ENCODE measurements at places on chromosomes 5 and 9.

DNA sequence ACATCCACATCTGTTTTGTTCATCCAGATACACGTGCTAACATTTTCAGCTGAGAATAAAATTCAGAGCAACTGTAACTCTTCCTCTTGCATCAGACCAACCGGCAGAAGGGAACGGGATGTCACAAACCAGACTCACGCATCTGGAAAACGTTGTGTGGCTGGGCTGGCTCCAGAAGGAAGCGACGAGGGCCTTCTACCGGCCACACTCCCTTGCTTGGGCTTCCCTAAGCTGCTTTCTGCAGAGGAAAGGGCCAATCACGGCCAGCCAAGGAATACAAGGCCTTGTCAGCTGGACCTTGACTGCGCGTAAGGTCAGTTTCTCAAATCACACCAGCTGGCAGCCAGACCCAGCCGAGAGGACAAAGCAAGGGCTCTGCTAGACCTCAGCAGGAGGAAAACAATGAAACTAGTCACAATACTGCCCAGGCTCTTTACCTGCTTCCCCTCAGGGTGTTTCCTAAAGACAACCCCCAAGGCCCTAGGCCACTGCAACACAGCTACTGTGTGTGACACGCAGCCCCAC lies 106.1 kb downstream of the THBS4 start:
- no peak for DNase-seq

DNA sequence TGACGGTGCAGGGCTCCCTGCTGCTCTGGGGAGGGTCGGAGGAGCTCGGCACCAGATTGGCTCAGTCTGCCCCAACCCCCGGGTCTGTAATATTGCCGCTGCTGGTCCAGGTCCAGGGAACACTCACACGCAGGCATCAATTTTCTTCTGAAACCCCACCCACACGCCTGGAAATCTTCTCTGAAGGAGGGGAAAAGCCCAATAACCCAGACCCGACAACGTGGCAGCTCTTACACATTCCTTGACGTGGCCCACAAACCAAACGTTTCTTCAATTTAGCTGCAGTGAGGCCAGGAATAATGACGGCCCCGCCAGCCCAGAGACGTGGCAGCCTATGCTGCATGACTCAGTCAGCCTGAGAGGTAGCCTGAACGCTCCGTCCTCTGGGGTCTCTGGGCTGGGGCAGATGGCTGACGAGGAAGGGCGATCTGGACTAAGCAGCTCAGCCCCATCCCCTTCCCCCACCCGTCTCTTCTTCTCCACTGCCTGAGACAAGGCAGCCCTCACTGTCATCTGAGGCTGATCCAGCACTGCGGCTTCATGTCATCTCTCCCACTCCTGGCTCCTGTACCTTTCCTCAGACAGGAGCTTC lies 9.9 kb upstream of the SPARC start:
- DNase-seq = peak; percentile 71

GRCh38 chr5:17235731-17236330 lies 18.4 kb downstream of the BASP1 start:
- DNase-seq = no peak

GRCh38 chr5:91219803-91220371 lies 163.2 kb downstream of the ARRDC3 start:
- peak; percentile 47 for DNase-seq

- DNase-seq = no peak
These were observed 84.9 kb upstream of the PTGER4 start for GRCh38 chr5:40594811-40595210.

DNA sequence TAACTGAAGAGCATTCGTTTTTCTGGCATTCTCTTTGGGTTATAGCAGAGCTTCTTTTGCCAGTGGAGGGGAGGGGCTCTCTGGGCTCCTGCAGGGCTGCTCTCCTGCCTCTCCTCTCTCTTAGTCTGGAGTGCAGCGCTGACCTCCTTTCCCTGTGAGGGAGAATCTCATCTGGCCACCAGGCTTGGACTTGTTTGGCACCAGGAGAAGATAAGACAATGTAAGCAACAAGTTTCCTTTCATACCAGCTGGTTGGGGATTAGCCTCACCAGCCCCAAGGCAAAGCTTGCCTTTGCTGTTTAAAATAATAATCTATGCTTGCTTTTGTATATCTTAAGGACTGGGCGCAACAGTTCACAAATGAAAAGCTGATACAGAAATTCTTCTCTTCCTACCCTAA lies 196.4 kb downstream of the TLE4 start:
- DNase-seq = no peak

- peak; percentile 66 for DNase-seq
These were observed 403.9 kb downstream of the ZSWIM6 start for GRCh38 chr5:61735995-61736394.

DNA sequence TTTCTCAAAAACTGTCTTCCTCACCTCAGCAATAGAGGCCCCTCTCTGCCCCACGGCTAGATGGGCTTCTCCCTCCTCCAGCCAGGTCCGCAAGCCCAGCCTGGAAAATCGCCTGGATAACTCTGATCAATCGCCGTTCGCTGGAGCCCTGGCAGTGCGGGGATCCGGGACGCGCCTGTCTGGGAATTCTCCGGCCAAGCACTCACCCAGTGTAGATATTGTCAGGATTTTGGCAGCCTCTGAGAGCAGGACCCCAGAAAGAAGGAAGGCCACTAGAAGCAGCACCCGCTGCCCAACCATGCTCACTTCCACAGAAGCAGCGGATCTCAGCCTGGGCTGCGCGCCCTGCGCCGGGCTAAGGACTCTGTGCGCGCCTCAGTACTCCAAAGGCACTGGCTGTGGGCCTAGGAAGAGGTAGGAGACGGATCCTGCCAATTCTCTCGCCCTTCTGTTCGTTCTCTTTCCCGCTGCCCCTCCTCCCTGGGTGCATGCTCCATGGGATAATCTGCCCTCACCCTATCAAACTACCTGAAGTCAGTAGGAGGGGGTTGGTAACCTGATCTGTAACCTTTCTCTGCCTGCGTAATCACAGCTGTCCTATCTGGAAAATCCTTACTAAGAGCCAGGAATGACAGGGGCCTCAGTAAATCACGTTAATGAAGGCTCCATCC lies at the start of gene UGT3A1:
UGT3A1 (minus strand) TSS at position 450 of the 671 bp plus-strand sequence; CDS start at position 300, 150 bp downstream.
- DNase-seq = peak; percentile 71

DNA sequence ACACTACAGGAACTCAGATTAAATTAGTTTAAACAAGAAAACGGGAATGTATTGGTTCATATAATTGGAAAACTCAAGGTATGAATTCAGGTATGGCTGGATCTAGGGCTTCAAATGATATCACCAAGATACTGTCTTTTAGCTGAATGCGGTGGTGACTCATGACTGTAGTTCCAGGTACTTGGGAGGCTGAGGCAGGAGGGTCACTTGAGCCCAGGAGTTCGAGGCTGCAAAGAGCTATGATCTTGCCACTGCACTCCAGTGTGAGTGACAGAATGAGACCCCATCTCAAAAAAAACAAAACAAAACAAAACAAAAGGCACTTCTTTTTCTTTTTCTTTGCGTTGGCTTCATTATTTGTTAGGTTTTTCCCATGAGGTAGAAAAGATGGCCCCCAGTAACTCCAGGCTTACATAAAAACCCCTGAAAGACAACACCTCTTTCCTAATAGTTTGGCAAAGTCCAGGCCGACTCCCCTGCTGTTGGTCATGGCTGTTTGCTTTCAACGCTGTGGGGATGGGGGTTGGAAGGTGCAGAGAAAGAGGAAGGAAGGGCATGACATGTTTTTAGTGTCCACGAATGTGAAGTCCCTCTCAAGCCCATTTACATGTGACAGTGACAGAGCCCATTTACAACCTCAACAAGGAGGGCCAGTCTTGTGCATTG lies 39.8 kb upstream of the CRB2 start:
- DNase-seq = no peak

DNA sequence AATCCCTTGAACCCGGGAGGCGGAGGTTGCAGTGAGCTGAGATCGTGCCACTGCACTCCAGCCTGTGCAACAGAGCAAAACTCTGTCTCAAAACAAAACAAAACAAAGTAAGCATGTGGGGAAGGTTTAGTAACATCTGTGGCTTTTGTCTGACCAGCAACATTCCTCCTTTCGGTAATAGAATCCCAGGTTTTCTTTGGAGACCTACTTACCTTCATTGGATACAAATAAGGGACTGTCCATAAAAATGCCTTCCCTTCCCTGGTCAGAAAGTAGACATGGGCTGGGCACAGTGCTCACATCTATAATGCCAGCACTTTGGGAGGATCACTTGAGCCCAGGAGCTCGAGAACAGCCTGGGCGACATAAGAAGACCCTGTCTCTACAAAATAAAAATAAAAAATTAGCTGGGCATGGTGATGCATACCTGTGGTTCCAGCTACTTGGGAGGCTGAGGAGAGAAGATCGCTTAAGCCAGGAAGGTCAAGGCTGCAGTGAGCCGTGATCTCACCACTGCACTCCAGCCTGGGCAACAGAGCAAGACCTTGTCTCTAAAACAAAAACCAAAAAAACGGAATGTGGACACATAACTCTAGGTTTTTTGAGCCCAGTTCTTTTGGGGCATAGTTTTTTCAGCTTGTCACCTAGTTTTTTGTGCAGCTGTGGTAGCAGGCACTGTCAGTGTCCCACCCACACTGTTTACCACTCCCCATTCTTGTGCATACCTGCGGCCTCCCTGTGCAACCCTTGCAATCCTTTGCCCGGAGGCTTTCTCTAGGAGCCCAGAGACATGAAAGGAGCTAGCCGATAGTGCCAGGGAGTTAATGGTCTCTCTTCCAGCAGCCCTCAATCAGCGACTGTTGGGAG lies 9.0 kb upstream of the SPINK4 start:
- DNase-seq = peak; percentile 69

- DNase-seq = peak; percentile 80
These were observed 25.7 kb downstream of the PCDHGC5 start for GRCh38 chr5:141514330-141515133.

GRCh38 chr5:79793722-79794121 lies 104.1 kb downstream of the CMYA5 start:
- peak; percentile 59 for DNase-seq

DNA sequence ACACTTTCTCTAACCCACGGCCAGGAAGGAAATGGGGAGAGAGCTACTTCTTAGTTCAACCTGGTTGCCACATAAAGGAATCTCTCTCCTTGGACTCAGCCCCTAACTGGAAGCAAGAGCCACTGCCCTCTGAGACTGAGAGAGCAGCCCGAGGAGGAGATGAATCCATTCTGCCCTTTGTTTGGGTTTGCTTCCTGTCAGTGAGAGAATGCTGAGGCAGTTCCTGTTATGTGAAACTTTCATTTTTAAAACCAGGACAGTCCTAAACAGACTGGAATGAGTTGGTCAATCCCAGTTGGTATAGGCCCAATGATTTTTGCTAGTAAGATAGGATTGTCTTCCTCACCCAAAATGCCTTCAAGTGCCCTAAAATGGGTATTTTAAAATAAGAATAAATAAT lies 205.1 kb downstream of the NTRK2 start:
- DNase-seq = no peak

DNA sequence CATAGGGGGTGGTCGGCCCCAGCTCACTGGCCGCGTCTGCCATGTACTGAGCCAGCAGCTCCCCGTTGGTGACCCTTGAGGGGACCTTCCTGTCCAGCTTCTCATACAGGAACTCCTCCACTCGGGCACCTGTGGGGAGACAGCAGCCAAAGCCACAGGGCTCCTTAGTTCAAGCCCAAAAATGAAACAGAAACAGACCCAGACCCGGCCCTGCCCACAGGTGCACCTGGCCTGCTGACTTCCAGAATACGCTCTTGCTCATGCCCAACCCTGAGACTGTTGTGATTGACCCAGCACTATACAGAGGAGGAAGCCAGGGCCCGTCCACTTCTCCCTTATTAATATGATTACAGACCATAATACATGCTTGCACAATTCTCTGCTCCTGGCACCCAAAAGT lies 7.0 kb downstream of the SH3GLB2 start:
- DNase-seq = no peak

- peak; percentile 26 for DNase-seq
These were observed 99.7 kb upstream of the CCL21 start for GRCh38 chr9:34809504-34810186.

- DNase-seq = no peak
These were observed 26.9 kb upstream of the RAPGEF6 start for GRCh38 chr5:131661933-131662332.

DNA sequence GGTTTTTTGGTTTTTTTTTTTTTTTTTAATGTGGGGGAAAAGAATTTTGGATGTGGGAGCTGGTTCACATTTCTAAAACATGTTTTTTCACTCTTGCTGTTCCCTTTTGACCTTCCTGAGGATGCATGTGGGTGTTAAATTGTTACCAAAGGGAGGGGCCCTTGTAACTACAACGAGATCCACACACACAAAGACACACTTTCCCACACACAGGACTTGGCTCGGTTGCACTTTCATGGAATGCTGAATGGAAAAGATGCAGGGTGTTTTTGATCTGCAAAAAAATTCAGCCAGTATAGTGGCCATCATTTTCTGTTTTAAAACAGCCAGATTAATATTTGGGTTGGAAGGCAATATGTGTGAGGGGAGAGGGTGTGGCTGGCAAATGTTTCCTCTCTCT lies 576.9 kb downstream of the EBF1 start:
- no peak for DNase-seq

- no peak for DNase-seq
These were observed 42.2 kb upstream of the IZUMO3 start for GRCh38 chr9:24587883-24588282.

DNA sequence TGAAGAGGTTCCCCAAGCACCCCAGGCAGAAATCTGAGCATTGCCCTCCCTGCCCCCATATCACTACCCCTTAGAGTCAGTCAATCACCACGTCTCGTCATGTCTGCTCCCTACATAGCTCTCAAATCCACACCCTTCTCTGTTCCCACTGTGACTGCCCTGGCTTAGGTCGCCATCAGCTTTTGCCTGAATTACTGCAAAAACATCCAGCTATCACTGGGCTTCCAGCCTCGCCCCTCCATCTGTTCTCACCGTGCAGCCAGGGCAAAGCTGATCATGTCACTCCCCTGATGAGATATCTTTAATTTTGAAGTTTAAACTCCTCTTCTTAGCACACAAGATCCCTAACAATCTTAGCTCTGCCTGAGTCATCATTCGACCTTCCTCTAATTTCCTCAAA lies 89.6 kb upstream of the TBC1D2 start:
- DNase-seq = no peak

DNA sequence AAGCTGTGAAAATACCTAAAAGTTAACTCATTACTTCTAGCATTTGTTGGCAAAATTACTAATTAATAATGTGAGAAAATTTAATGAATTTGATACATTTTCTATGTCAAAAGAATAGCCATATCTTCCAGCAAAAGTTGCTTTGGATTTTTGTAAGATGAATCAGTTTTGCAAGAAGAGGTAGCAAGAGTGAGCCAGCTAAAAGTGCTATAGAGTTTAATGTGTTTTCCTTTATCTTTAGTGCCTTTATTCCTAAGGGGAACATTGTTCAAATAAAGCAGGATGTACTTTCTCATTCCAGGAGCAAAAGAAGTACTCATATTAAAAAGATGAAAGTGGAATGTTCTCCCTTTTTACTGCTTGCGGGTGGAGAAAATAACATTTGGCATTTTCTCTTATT lies 622.2 kb downstream of the ANXA1 start:
- no peak for DNase-seq

DNA sequence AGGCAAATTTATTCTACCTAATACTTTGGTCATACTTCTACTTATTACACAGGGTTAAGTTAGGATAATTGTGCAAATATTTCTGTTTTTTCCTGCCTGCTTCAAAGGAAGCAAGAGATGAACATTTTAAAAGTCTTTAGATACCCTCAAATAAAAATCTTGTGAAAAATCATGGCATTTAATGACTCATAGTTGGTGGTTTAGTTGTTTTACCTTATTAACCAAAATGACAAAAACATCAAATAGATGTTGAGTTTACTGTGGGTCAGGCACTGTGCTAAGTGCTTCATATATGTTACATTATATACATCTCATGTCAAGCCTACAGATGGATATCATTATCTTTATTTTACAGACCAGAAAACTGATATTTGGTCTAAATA lies 54.4 kb downstream of the ZNF474 start:
- DNase-seq = no peak

Data from kidney tubule cell (primary cell).